ENCODE measurements at places on chromosomes 1 and 21. TPM values are rescaled to one million over a fixed set of nuclear protein-coding genes. Genes with fewer than 3 reads are reported as not detected.
A peak's percentile ranks its signal among the peaks of the same experiment; 100 is the strongest.

The SPRR2F gene
- 1.0 TPM for total RNA-seq

The TCP10L gene
- total RNA-seq: 0.99 TPM

DNA sequence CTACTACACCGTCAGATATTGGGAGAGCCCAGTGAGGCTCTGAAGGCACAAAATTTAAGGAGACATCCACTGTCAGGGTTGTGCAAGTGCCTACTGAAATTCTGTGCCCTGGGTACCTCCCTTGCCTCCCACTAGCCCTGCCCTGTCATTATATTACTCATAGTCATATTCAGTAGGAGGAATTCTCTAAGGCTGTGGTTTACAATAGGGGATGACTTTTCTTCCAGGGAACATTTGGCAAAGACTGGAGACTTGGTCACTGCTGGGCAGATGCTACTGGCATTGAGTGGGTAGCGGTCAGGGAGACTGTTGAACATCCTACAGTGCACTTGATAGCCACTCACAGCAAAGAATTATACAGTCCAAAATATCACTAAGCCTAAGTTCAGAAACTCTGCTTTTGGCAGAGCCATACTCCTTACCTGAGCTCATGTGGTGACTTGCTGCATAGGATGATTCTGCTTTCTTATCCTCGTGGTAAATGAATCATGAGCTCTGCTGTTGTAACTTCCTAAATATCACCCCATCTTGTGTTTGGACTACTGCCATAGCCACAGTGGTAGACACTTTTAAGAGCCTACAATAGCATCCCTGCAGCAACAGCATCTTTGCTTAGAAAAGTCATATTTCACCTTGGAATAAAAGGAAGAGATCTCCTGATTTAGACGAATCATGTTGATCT is 563.4 kb upstream of the PLXNA2 start:
- DNase-seq: no peak

GRCh38 chr1:202243006-202243405 is 49.4 kb downstream of the LGR6 start:
- no peak for DNase-seq

DNA sequence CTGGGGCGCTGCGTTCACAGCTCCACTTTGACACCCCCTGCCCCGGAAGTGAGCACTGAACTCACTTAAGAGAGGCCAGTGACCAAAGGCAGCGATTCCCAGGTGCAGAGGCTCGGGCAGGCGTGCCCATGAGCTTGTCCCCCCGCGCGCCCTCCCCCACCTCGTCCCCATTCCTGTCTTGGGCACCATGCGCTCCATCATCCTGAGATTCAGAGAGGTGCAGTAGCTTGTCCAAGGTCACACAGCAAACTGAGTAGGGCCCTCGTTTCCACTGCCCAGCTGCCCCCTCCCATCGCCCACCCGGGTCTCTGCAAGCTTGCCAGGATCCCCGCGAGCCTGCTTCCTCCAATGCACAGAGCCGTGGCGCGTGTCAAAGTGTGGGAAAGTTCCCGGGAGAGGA is 68.0 kb downstream of the SYT2 start:
- DNase-seq: no peak

DNA sequence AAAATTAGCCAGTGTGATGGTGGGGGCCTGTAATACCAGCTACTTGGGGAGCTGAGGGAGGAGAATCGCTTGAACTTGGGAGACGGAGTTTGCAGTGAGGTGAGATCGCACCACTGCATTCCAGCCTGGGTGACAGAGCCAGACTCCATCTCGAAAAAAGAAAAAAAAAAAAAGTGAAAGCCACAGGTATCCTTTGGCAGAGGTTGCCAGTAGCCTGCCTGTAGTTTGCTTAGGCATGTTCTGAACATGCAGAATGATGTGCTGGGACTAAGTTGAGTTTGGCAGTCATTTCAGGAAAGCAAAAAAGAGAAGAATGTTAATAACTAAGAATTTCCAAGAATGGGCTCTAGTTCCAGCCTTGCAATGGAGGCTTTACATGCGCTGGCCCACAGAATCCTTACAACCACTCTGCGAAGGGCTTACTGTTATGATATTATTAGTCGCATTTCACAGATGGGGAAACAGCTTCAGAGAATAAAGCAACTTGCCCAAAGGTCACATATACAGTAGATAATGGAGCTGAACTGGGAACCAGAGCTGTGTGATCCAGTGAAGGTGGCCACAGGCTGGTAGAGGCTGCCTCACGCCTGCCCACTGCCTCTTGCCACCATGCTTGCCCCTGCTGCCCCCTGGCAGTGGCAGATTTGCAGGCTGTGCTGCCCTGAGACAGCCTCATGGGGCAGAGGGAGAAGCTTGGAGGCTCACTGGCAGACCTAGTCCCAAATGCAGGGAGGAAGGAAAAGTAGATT is 66.5 kb upstream of the LYST start:
- no peak for DNase-seq

DNA sequence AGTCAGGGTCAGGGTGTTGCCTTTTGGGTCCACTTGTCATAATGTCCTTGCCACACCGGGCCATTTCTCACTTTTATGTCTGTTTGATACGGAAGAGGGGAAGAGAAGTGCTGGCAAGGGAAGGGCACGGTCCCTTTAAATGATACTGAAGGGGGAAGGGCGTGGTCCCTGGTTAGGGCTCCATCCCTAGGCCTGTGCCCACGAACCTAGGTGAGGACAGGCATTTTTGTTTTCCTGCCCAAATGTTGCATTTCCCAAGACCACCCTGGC is 25.2 kb downstream of the B3GALT5 start:
- no peak for DNase-seq

DNA sequence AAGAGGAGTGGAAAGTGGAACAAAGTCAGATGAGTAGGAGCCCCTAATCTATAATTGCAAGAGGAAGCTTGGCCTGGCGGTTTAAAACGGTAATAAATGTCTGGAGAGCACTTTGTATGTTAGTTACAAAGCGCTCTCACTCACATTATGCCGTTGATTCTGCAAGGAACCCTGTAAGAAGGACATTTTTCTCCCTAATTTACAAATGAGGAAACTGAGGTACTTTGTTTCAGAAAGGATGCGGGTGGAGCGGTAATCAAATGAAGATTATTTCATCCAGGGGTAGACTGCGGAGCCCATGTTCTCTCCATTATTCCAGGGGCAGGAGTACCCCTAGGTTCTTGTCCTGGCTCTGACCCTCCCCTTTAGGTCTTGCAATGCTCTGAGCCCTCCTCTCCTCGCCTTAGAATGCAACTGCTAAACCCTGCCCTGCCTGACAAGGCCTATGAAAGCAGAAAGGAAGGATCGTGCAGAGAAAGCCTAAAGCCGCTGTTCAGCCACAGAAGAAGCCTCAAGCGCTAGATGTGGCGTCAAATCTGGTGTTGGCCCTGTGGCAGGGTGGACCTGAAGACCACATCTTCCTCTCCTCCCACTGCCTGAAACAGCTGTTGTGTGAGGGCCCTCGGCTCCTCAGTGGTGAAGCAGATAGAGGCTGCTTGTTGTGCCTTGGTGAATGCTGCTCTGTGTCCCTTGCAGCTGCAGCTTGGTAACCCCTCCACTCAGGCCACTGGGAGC is 588 bp upstream of the PACC1 start:
- peak; percentile 47 for DNase-seq
